ENCODE measurements at places on chromosomes 5 and 9.
A peak's percentile ranks its signal among the peaks of the same experiment; 100 is the strongest.

DNA sequence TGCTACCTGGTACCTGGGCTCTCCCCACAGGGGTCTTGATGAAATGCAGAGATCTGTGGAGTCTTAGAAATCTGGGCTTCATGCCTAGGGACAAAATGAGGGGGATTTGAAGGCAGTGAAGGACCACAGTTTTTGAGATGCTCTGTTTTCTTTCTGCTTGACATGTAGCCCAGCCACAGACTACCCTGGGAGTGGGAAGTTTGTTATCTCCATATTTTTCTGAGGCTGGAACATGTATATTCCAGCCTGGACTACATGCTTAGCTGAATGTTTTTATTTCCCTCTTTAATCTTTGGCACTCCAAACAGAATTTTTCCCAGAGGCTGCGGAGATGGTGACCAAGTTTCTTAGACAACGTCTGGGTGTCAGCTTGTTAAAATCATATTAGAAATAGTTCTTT is 252.9 kb downstream of the PAPPA start:
- no peak for DNase-seq

GRCh38 chr9:120396931-120397330 is 183.0 kb downstream of the CDK5RAP2 start:
- DNase-seq = peak; percentile 47

- no peak for DNase-seq
Observed at GRCh38 chr5:21784487-21784886, 1068.7 kb downstream of the CDH12 start.

DNA sequence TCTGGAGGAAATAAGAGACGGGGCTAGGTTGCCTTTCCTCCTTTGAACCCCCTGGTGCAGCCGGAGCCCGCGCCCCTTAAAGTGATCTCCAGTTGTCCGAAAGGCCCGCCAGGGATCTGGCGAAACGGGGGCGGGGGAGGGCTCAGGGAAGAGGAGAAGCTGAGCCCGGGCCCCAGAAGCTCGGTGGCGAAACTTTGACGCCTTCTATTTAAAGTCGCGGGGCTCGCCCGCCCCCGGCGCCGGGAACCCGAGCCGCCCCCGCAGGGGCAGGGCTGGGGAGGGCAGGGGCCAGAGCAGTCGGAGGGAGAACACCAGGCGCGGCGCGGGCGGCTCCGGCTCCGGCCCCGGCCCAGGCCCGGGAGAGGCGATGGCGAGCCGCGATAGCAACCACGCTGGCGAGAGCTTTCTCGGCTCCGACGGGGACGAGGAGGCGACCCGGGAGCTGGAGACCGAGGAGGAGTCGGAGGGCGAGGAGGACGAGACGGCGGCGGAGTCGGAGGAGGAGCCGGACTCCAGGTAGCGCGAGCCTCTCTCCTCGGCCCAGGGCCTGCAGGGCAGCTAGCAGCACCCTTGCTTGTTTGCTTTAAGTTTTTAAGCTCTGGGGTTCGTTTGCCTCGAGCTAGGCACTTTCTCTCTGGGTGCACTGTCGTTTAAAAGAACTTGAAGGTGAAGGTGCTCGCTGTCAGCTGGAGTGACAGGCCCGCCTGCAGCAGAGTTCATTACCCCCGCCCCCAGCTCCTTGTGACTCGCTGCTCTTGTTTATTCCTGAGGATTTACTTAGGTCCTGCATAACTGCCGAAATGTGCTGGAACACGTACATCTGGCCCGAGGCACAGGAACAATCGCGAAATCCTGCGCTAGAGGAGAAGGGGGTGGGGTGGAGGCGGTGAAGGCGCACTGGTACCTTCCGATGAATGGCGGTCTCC is at the start of gene CMYA5:
TSS of gene CMYA5 (plus strand) at position 296 of the 926 bp plus-strand sequence. CDS start at position 368, 72 bp downstream.
- DNase-seq = peak; percentile 74

- DNase-seq = no peak
Observed at GRCh38 chr5:153717287-153717686, 226.8 kb downstream of the GRIA1 start.
